ENCODE measurements at places on chromosomes 6 and 20.

DNA sequence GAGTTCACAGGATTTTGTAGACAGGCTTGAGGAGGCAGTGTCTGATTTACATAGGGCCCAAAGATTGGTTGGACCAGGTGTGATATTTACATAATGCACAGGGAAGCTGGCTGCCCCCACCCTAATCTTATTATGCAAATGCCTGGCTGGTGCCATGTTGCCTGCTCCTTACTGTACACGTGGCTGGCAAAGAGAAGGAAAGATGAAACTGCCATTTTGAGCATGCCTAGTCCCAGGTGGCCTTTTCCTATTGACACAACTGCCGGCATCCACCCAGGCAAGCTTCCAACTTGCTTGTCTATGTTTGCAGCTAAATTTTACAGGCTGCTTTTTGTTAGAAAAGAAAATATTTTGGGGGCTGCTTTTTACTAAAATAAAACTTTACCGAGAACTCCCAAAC is 174.6 kb downstream of the LMBRD1 start:
- no peak for DNase-seq

- no peak for DNase-seq
Measured at GRCh38 chr6:43399932-43400487, 27.3 kb upstream of the ABCC10 start.

- no peak for DNase-seq
Measured at GRCh38 chr6:137910424-137910834, 43.4 kb downstream of the TNFAIP3 start.

DNA sequence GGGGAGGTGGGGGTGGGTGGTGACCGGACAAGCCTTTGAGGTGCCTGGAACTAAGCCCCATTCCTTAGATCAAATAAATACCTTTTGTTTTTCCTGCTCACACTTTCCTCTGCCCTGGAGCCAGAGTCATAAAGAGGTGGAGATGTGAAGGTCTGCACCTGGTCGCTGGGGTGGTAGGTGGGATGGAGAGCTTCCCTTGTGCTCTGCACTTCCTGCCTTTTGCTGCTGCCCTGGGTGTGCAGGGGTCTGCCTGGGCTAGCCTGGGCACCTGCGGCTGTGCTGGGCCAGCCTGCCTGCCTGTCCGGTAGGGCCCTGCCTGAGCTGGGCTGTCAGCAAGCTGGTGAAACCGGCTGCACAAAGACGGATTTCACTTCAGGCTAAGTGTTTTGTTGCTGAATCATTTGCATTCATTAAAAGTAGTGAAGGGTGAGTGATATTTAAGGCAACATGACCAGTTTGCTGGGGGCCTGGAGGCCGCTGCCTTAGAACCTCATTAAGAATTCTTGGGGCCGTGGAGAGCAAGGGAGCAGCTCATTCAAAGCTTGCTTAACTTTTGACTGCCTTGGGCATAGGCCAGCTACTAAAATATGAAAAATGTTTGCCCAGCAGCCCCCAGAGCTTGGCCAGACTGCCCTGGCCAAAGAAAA is 20.5 kb downstream of the PTK7 start:
- no peak for DNase-seq

- no peak for DNase-seq
Measured at GRCh38 chr6:128370072-128370471, 150.3 kb downstream of the PTPRK start.

- DNase-seq: no peak
Measured at GRCh38 chr6:167990016-167990945, 7.2 kb upstream of the KIF25 start.

DNA sequence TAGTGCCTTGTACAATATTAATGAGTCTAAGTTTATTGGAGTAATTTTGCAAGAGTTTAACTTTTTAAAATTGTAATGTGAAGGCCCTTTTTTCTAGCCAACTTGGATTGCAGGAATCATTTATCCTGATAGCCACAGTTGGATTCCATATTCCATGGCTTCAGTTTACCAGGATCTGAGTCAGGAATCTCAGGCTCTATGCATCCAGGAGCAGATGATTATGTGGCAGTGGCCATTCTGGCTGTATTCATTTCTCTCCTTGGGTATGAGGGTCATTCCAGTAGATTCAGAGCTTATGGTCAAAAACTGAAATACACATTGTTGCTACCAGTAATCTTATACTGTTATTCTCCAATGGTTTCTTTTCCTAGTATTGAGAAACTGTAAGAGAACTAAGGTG is 2.9 kb downstream of the AIG1 start:
- no peak for DNase-seq

DNA sequence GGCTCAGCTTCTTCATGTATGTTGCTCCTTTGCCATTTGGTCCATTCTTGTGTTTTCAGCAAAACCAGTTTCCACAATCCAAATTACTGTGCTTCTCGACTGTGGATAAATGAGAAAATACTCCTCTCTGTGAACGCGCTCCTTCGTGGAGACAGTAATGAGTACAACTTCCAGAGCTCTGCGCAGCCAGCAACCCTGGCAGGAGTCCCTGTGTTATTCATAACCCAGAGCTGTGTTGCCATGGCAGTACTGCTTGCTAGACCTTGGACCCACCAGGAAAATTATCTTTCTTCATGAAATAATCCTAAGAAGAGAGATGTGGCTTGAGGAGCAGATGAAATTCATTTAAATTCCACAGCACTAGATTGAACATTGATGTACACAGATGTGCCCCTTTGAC is 73.7 kb downstream of the SLC22A3 start:
- DNase-seq: no peak

- no peak for DNase-seq
Measured at GRCh38 chr20:13340088-13340487, 119.0 kb downstream of the ISM1 start.

DNA sequence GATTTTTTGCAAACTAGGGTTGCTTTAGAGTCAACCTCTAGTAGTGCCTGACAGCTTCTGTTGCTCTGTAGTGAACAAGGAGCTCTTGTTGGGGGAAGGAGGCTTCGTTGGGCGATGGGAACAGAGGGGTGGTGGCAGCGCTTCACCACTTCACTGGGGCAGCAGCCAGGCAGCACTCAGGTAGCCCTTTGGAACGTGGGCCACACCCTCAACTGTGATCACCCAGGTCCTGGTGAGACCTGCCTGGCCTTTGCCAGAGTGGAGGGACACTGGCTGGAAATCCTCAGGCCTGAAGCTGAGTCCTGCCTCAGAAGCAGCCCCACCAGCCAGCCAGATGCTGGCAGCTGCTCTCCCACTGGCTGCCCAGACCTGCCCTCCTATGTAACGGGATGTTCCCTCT is 10.4 kb upstream of the EDN3 start:
- no peak for DNase-seq

- no peak for DNase-seq
Measured at GRCh38 chr6:21245488-21245887, 348.1 kb upstream of the SOX4 start.

GRCh38 chr20:6739406-6739805 is 28.1 kb upstream of the BMP2 start:
- no peak for DNase-seq

DNA sequence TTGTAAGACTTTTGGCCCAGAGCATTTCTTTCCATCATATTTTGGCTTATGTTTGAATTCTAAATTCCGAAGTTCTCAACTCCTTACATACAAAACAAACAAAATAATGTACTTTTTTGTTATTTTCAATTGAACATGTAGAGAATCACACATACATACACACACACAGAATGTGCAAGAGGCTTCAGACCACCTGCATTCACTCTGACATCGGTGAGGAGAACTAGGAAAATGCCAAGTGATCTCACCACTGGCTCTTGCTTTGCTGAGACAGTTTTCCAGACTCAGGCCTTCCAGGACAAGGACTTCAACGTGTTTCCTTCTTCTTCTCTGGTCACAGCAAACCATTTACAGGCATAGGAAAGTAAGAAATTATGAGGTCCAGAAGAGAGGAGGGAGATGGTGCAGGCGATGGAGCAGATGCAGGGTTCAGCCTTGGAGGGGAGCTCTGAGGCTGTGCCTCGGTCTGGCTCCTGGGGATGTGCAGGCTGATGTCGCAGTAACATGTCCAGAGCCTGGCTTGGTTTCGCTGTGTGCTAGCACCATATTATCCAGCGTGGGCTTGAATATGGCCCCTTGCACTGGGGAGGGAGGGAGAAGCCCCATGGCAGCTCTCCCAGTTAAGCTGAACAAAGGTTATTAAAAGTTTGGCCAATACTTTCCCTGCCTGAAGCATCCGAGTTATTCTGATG is 93.4 kb downstream of the DACT2 start:
- DNase-seq: no peak
